ENCODE measurements at places on chromosomes 3 and 15. TPM values are rescaled to one million over a fixed set of nuclear protein-coding genes. Genes with fewer than 3 reads are reported as not detected.

The EHHADH gene
- 4.0 TPM for total RNA-seq

The GOLGA8T gene
- total RNA-seq: 0.17 TPM

The STAB1 gene
- total RNA-seq: 0.59 TPM

The PTX3 gene
- total RNA-seq: 1,136 TPM

The FGD5 gene
- 0.20 TPM for total RNA-seq

The CYP19A1 gene
- total RNA-seq: 0.72 TPM

The ASB14 gene
- total RNA-seq: not detected

The CPLX3 gene
- total RNA-seq: not detected

The STX19 gene
- 0.07 TPM for total RNA-seq

The MAP6D1 gene
- 2.3 TPM for total RNA-seq

The TM4SF4 gene
- 2.4 TPM for total RNA-seq

The TRPM1 gene
- total RNA-seq: not detected

The CCDC191 gene
- total RNA-seq: 2.4 TPM

The COL6A5 gene
- total RNA-seq: not detected

The CORO2B gene
- 32.9 TPM for total RNA-seq

The LINGO1 gene
- 0.33 TPM for total RNA-seq

The SGO1 gene
- total RNA-seq: 0.83 TPM
